ENCODE measurements at places on chromosomes 16 and 17. TPM values are rescaled to one million over a fixed set of nuclear protein-coding genes. Genes with fewer than 3 reads are reported as not detected.
A peak's percentile ranks its signal among the peaks of the same experiment; 100 is the strongest.

Gene PLEKHH3
- 51.0 TPM for total RNA-seq

Gene CACNG5
- not detected for total RNA-seq

Gene C16orf89
- total RNA-seq = not detected

Gene UBE2O
- 34.9 TPM for total RNA-seq

Gene ZNF469
- total RNA-seq = 0.18 TPM

Gene WSCD1
- total RNA-seq = 0.06 TPM

Gene TSPAN10
- total RNA-seq = 66.8 TPM

Gene TMEM256
- total RNA-seq = 369 TPM

Gene MRPL45
- 81.2 TPM for total RNA-seq

Gene ASGR1
- total RNA-seq = 7.1 TPM

DNA sequence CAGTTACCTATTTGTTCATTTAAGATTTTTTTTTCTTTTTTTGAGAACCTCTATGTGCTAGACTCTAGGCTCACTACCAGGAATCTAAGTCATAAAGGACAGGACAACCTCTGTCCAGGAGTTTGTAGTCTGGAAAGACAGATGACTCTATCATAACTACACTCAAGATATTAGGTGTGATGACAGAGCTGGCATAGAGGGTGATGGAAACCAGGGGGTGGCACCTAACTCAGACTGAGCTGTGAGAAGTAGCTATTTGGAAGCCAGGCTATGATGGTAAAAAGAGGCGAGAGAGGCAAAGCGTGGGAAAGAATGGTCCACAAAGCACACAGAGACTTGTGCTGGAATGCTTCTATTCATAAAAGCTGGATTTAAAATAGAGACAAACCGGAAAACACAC lies 372.3 kb downstream of the SEC14L1 start:
- no peak for DNase-seq

DNA sequence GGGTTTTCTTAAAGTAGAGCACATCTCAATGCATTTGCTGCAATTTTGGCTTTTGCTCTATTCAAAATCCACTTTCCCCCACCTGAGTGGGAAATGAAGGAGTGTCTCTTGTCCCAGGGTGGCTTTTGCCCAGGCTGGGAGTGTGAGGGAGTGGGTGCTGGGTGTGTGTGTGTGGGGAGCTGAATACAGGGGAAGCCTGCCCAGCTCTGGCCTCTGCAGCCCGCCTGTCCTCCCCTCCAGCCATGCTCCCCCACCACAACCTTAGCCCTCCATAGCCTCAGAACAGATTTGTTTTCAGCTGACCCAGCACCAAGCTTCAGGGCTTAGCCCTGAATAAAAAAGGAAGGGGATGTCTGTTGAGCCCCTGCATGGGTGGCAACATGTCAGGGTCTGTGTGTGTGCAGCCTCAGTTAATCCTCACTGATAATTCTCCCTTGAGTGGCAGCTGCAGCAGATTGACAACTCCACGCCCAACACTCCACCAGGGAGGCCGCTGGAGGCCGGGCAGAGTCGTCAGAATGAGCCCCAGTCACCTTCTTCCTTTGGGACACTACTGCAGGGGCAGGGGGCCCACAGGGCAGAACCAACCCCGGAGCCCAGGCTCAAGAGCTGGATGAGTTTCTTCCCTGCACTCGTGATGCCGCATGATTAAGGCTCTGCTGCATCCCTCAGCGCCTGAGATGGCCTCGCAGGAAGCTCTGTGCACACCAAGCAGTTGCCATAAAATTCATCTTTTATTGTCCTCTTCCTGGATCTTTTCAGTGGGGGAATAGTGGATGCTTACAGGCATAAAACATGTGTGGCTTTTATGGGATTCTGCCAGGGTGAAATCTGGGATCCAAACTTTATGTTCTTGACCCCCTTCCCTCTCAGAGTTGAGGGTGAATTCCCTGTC lies 55.0 kb downstream of the SPACA3 start:
- no peak for DNase-seq

GRCh38 chr17:48577946-48578615 lies at the start of gene HOXB4:
Gene HOXB4, minus strand, starts transcription at chr17:48578350. Its CDS starts 31 bp downstream, at chr17:48578319.
- no peak for DNase-seq

- peak; percentile 71 for DNase-seq
Measured at GRCh38 chr16:87487361-87487924, 5.4 kb downstream of the ZCCHC14 start.

- DNase-seq = no peak
Measured at GRCh38 chr16:29916979-29917378, 9.0 kb downstream of the KCTD13 start.

DNA sequence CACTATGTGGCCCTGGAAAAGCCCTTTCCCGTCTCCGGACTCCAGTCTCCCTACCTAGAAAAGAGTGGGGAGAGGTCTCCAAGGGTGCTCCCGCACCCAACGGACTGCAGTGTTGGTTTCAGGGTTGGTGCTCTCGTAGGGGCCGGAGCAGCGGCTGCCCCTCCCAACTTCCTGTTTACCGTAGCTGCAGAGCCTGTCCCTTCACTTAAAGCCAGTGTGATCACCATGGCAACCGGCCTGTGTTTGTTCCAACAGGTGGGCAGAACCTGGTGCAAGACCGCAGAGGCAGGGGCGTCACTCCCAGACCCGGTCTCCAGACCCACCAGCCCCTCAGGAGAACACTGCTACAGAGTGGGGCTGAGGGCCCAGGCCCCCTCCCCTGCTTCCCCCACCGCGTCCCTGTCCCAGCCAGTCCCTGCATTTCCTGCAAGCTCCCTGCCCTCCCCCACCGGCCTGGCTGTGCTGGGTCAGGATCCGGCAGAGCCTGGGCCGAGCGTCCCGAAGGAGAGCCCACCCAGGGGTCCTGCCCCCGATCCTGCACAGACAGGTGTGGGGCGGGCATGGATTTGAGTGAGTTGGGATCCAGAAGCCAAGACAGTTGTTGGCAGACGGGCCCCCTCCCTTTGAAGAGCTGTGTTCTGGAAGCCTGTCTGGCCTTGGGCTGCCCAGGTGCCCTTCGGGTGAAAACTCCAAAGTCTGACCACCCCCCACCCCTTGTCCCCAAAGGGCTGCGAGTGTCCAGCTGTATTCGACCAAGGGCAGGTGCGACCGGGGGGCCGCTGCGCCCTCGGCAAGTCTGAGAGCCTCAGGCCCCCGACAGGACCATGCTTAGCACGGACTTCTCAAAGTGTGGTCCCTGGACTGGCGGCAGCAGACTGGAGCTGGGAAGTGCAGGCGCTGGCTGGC lies 1.5 kb upstream of the BAIAP3 start:
- DNase-seq = no peak

- DNase-seq = no peak
Measured at GRCh38 chr16:53837426-53837825, 133.5 kb downstream of the FTO start.

DNA sequence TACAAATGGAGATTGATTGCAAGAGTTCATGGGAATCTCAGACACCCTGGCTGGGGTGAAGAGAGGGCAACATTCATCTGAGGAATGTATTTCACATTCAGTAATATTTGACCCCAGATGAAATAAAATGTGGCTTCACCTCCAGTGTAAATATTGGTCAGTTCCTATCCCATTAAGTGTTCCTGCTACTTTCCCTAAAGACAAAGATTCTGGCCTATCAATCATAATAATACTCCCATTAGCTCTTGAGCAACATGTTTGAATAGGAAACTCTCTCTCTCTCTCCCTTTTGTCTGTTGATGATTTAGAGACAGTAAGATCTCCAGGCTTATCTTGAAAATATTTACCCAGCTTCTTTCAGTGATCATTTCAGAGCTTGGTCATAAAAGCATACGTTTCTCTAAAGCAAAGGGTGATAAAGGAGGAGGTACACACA lies 70.1 kb downstream of the KCNJ2 start:
- DNase-seq = no peak

DNA sequence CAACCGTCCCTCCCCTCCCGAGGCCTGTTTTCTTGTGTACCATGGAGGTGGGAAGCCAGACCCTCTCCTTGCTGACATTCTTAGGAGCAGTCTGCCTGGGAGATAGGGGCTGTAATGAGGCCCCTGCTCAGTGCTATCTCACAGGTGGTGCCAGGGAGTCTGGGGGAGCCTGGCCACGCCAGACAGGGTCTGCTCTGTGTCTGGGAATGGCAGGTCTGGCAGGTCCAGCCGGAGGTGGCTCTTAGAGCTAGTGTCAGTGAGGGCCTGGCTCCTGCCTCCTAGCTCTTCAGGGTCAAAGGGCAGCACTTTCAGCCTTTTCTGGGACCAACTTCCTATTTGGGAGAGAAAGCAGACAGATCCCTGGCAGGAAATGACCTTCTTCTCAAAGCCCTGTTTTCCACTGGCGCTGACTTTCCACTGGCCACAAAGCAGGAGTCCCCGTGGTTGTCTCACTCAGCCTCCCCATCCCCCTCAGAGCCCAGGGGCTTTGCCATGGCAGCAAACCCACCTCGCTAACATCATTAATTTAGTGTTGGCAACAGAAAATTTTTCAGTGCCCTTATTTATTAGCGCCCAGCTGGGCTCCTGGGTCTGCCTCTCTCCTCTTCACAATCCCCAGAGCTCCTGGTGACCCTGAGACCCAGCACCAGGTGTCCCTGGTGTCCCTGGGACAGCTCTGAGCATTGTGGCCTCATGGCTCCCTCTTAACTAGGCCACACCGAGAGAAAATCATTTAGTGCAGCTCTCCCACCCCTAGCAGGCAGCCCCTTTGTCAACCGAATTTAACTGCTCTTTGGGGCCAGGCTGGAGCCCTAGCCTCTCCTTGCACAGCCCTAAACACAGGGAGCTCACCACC lies 24.0 kb upstream of the DOK4 start:
- DNase-seq = no peak

DNA sequence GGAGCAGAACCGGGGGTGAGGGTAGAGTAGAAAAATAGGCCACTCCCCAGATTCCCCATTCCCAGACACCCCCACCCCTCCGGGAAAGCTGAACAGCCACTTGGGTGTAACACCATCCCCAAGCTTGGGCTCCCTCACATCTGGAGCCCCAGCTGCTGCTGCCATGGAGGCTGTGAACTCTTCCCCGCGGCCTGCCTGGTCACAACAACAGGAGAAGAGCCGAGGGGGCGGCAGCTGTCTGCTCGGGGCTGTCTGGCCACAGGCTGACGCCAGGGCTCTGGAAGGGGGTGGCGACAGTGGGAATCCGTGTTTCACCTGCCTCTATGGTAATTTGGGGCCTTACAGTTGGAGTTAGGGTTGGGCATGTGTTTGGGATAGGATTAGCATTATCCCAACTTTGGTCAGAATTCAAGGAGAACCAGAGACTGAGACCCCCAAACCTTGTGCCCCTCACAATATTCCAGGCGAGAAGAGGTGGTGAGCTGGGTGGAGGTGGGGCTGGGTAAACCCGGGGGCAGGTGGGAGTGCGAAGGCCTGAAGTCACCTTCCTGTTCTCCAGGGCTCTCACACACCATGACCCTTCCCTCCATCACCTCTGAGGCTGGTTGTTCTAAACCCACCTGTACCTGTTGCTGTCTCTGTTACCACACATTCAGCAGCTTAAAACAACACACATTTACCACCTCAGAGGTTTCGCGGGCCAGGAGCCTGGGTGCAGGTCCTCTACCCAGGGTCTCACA lies 29.7 kb upstream of the NXPH3 start:
- DNase-seq = no peak

DNA sequence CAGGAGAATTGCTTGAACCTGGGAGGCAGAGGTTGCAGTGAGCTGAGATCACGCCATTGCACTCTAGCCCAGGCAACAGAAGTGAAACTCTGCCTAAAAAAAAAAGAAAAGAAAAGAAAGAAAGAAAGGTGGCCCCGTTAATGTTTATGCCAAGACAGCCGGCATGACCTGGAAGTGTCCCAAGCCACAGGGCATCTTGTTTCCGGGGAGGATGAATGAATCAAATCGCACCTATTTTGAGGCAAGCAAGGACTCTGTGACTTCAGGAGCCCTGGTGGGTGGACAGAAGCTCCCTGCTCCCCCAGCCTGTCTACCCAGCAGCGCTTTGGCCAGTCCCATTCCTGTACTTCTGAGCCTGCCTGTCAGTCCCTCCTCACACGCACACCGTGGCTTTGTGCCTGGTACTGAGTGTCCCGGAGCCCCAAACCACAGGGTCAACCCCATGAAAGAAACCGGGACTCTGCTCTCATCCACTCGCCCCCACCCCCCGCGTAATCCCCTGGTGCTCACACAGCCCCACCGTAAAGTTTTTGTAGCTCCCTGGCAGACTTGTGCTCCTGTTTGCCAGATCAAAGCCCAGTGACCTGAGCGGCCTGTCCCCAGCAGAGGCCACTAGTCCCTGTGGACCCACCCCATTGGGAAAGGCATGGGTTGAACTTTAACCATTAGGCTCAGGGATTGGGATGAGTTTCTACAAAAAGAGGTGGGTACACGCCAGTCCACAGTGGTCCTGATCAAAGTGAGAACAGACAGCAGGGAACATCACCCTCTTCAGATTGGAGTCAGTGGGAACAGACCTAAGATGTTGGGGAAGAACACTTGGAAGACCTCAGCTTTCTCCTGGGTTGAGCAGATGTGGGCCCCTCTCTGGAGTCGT lies 19.3 kb downstream of the CD2BP2 start:
- DNase-seq = peak; percentile 37

DNA sequence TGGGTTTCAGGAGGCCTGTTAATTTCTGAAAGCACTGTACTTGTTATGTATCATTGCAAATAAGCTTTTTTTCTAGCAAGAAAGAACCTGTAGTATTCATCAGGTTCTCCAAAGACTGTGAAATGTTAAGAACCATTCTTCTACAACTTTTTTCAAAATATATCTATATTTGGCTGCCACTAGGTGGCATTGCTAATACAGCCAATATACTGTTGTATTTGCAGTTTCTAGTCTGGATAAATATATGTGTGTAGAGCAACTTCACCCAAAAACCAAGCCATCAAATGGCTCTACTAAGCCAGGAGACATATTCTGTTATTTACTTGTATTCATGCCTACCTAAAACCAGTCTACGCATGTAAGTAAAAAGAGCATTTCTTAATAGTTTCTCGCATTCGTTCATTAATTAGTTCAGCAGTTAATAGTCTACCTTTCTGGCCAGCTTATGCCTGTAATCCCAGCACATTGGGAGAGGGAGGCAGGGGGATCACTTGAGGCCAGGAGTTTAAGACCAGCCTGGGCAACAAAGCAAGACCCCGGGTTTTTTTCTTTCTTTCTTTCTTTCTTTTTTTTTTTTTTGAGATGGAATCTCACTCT lies 39.5 kb downstream of the VMP1 start:
- peak; percentile 55 for DNase-seq

GRCh38 chr16:22126037-22126558 lies 33.8 kb downstream of the VWA3A start:
- DNase-seq = no peak

DNA sequence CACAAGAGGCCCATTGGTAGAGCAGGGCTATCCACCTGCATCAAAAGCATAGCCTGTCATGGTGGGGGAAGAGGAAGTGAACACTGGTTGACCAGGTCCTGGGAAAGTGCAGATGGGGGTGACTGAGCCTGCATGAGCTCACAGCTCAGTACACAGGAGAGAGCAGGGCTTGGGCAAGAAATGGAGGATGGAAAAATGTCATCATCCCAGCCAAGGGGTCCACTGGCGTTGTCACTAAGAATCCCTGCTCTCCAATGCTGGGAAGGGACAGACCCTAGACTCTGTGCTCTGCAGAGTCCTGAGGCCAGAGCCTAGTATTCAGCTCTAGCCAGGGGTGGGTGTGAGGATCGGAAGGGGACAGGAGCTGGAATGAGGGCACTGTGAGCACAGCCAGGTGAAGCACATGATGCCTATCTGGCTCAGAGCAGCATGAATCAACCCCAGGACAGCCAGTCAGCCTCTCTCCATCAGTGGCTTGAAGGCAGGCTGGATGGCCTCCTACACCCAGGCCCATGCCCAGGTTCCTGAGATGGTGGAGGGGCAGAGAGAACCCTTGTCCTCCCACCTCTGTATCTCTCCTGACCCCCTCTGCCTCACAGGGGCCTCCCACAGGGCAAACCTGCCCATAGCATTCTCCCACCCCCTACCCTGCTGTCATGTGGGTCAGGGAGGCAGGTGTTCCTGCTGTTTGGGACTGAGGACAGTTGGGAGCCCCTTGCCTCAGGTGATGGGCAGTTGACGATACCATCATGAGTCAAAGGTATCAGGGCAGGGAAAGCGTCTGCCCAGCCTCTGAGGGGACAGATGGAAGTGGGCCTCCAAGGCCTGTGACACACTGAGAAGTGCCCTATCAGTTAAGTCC lies 13.8 kb upstream of the CTCF start:
- no peak for DNase-seq
